ENCODE measurements at places on chromosomes 2 and 18. TPM values are rescaled to one million over a fixed set of nuclear protein-coding genes. Genes with fewer than 3 reads are reported as not detected.

DNA sequence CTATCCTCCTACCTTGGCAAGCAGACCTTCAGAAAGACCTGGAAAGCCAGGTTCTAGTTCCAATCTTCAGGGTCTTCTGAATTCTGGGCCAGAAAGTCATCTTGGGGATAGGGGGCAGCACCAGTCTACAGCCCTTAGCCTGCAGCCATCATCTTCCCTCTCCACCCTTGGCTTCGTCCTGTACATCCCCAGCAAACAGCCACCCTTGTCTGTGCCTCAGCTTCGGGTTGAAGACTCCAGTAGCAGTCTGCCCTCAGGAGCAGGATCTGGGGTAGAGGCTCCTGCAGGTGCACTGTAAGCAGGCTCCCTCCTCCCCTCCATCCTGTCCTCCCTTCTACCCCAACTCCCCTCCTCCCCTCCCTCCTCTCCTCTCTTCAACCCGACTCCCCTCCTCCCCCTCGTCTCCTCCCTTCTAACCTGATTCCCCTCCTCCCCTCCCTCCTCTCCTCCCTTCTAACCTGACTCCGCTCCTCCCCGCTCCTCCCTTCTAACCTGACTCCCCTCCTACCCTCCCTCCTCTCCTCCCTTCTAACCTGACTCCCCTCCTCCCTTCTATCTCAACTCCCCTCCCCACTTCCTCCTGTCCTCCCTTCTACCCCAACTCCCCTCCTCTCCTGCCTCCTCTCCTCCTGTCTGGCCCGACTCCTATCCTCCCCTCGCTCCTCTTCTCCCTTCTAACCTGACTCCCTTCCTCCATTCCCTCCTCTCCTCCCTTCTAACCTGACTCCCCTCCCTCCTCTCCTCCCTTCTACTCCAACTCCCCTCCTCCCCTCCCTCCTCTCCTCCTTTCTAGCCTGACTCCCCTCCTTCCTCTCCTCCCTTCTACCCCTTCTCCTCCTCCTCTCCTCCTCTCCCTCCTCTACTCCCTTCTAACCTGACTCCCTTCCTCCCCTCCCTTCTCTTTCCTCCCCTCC, 90.1 kb upstream of the SMAD2 start:
- no peak for DNase-seq

DNA sequence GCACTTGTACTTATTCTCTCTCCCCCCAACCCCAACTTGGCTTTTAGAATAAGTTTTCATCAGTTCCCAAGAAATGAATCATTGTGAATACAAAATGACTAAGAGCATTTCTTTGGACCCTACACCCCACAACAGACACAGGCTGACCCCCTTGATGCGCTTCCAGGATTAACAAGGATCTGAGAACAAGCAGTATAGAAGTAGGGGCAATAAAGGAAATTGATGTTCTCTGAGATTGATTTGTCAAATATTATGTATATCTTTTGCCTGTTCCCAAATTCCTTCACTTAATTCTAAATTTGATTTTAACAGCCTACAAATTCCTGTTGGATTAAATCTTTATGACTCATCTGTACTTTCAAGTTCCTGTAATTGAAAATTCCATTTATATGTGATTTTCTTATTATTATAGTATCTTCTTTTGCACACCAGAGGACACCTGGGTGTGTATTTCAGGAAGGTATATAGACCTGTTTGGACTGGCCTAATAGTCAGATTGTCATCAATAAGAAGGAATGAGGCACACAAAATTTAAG, 10.2 kb upstream of the PTPN4 start:
- DNase-seq, result peak; percentile 34

GRCh38 chr2:44884231-44884630, 57.3 kb upstream of the SIX3 start:
- DNase-seq, result no peak

The LYG2 gene
- not detected for total RNA-seq

DNA sequence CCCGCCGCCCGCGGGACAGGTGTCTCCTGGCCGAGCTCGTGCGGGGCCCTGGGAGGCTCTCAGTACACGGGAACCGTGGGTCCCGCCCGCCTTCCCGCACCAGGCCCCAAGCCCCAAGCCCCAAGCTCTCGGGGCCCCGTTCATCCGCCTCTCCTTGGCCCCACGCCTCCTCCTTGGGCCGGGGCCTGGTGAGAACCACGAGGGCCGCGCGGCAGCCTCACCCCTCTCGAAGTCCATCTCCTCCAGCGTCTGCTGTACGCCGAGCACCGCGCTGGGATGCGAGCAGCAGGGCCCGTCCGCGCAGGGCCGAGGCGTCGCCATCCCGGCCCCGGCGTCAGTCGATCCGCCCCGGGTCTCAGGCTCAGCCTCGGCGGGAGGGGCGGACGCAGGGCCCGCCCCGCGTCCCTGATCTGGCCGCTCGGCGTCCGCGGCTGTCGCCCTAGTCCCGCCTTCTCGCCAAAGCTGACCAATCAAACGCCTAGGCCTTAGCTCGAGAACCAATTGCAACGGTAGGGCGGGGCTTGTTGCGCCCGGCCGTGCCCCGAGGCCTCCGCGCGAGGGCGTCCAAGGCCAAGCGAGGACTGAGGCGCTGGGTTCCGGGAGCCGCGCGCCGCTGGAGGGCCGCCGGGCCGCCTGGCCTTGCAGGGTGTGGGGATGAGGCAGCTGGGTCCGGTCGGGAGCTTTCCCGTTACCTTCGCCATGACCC, at the start of gene ANKRD39:
Gene ANKRD39, minus strand, starts transcription at position 350 of the 706 bp plus-strand sequence. Its CDS starts 29 bp downstream, at position 321.
- peak; percentile 99 for DNase-seq

All from dermis blood vessel endothelial cell (primary cell).